SK-N-MC (cell line): ENCODE measurements at places on chromosomes 2 and 18.

DNA sequence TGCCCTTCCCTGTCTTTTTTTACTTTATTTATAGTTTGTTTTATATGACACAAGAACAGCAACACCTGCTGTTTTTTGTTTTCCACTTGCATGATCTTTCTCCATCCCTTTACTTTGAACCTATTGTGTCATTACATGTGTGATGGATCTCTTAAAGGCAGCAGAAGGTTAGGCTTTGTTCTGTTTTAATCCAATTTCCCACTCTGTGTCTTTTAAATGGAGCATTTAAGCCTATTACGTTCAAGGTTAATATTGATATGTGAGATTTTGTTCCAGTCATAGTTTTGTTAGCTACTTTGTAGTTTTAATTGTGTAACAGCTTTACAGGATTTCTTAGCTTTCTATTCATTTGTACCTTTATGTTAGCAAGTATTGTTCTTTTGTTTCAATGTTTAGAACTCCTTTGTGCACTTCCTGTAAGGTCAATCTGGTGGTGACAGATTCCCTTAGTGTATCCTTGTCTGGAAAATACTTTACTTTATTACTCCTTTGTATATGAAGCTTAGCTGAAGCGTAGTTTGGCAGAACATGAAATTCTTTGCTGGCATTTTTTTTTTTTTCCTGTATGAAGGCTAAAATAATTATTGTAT, 1443.0 kb upstream of the LRRTM1 start:
- no peak for DNase-seq

- no peak for DNase-seq
Measured at GRCh38 chr18:34643989-34644388, 66.1 kb upstream of the DTNA start.

- no peak for DNase-seq
Measured at GRCh38 chr2:723761-724160, 46.6 kb upstream of the TMEM18 start.

GRCh38 chr2:62801814-62802523, 96.5 kb downstream of the EHBP1 start:
- no peak for DNase-seq

DNA sequence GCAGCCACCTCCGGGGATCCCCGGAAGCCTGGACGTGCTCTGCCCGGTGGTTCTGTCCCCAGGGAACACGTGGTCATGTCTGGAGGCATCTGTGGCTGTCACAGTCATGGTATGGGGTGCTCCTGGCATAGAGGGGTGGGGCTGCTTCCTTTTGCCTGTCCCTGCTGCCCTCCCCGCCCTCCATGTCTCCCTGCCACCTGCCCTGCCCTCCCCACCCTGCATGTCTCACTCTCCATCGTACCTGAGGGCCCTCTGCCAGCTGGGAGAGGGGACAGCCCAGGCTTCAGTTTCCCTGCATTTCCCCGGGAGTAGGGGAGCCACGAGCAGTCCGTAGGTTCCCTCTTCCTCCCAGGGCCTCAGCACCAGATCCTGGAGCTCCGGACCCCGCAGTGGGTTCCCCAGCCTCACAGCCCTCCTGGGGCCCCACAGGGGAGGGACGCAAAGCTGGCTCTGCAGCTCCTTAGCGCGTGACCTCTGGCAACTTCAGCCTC, 90.0 kb upstream of the CTDP1 start:
- no peak for DNase-seq

- DNase-seq: no peak
Measured at GRCh38 chr2:186607660-186608324, 17.9 kb downstream of the ITGAV start.

GRCh38 chr2:98822301-98823164, 91.6 kb upstream of the MGAT4A start:
- no peak for DNase-seq

- no peak for DNase-seq
Measured at GRCh38 chr2:193988784-193989183, 1668.2 kb upstream of the SLC39A10 start.

GRCh38 chr2:211901226-211901846, 637.3 kb downstream of the ERBB4 start:
- no peak for DNase-seq

DNA sequence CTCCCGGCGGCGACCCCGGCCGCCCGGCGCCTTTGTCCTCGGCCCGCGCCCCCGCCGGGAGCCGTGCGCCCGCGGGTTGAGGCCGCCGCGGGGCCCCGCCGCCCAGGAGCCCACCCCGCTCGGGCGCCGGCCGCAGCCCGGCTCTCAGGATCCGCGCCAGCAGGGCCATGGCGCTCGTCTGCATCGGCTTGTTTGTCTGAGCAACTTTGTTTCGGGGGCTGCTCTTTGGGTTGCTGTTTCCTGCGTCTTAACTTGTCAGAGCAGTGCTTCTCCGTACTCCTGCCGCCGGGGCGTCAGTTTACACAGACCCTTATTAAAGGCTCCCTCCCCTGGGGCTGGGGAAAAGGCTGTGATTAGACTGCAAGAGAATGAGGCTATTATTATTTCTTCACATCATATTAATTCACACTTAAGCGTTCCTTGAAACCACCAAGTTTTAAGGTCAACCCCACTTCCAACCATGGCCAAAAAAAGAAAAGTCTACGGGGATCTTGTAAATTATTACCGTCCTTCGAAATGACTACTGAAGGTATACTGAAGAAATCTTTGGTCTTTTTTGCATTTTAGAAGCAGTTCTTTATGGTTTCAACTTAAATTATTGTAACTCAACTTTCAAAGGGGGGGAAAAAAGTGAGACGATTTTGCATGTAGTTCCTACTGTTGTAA, at the start of gene CYP27C1:
Gene CYP27C1 (minus strand): TSS at position 198 of the 666 bp plus-strand sequence. CDS start 29 bp downstream, at position 169.
- no peak for DNase-seq

GRCh38 chr18:63098018-63098981, 221.3 kb downstream of the BCL2 start:
- no peak for DNase-seq

DNA sequence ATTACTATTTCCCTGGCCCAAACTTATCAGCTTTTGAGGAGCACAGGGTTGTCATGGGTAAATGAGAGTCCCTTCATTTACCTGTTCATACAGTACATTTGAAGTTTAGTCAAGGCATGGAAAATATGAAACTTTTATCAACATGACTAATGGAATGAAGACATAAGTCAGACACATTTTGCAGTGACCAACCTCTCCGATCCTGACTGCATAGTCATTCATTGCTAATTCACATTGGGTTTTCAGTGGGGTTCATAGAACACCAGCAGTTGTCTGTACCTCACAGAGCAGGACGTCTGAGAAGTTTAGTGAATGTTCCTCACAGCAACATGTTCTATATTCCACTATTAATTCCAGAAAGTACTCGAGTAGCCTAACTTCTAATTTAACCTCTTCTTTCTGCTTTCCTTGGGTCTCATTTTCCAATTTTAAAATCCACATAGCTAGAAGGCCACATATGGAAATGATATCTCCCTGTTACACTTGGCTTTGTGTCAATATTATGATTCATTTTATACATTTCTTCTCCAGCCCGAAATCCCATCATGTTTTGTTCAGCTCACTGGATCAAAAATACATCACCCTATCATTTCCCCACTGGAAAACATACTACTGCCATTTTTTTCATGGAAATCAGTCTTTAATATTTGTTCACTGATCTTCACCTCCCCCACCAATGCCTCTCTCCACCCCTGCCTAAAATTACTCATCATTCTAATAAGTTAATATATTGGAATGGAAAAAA, 65.9 kb downstream of the CDH20 start:
- DNase-seq: no peak

DNA sequence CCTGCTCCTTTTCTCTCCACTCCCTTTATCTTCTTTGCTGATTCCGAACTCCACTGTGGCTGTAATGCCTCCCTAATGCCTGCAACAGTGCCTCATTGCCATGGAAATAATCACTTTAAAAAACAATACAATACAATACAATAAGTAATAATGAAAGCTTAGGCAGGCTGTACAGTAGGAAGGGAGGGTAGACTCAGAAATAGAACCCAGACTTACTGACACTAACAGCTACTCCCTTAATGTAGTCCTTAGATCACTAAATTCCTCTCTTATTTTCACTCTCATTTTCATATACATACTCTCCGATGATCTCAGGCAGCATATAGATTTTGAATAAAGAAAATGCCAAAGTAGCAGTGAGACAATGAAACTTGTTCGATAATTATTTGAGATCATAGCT, 70.2 kb downstream of the DLGAP1 start:
- no peak for DNase-seq

- no peak for DNase-seq
Measured at GRCh38 chr2:26767129-26767528, 3.0 kb downstream of the SLC35F6 start.

- DNase-seq: no peak
Measured at GRCh38 chr2:48723129-48723528, 32.4 kb downstream of the LHCGR start.

DNA sequence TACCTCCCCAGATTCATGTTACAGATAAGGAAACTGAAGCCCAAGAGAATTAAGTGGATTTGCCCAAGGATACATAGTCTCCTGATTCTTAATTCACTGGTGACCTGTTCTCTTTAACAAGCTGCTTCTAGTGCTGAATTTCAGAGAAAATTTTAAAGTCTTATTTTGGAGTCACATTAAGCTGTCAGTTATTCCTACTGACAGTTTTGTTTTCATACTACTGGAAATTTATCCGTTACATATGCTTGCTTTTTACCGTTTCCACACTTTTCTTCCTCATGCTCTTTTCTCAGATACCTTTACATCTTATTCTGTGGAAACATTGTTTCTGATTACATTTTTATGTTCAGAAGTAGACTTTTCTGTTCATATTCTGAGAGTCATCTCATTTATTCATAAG, 1.3 kb downstream of the MOB4 start:
- DNase-seq: no peak
